ENCODE measurements at places on chromosomes 13 and 19. TPM values are rescaled to one million over a fixed set of nuclear protein-coding genes. Genes with fewer than 3 reads are reported as not detected.

Gene CEACAM8
- not detected for polyA plus RNA-seq

Gene ZNF525
- polyA plus RNA-seq: 1.9 TPM

Gene IFNL1
- polyA plus RNA-seq: not detected

Gene ING1
- 18.0 TPM for polyA plus RNA-seq

Gene GPR12
- 0.08 TPM for polyA plus RNA-seq

Data from heart left ventricle (tissue), 16 donors.